HFFc6 (cell line): ENCODE measurements at places on chromosomes 3 and 15. TPM values are rescaled to one million over a fixed set of nuclear protein-coding genes. Genes with fewer than 3 reads are reported as not detected.
A peak's percentile ranks its signal among the peaks of the same experiment; 100 is the strongest.

GRCh38 chr3:73143821-73144237, 82.4 kb downstream of the EBLN2 start:
- no peaks in the 10 kb centered on the region for H3K36me3 ChIP-seq
- DNase-seq, result no peak
- H3K27ac ChIP-seq, result no peak overlapping the region
- H3K27me3 ChIP-seq, result peaks cover 13% of the 10 kb centered on the region
- no peak overlapping the region for H3K4me3 ChIP-seq
- H3K4me1 ChIP-seq, result 0 out of 2 replicates have a peak, but pooled peaks cover 5% of the 10 kb centered on the region

- no peaks in the 10 kb centered on the region for H3K27me3 ChIP-seq
- no peak overlapping the region for H3K27ac ChIP-seq
- no peak for DNase-seq
- no peaks in the 10 kb centered on the region for H3K36me3 ChIP-seq
- no peak overlapping the region for H3K4me3 ChIP-seq
Observed at GRCh38 chr3:458124-458523, 261.6 kb downstream of the CHL1 start.

- peaks cover 6% of the 10 kb centered on the region for H3K27me3 ChIP-seq
- H3K4me1 ChIP-seq, result no peaks in the 10 kb centered on the region
- DNase-seq, result no peak
- no peak overlapping the region for H3K27ac ChIP-seq
- no peaks in the 10 kb centered on the region for H3K36me3 ChIP-seq
- H3K4me3 ChIP-seq, result no peak overlapping the region
Observed at GRCh38 chr3:24258727-24259600, 235.7 kb downstream of the THRB start.

DNA sequence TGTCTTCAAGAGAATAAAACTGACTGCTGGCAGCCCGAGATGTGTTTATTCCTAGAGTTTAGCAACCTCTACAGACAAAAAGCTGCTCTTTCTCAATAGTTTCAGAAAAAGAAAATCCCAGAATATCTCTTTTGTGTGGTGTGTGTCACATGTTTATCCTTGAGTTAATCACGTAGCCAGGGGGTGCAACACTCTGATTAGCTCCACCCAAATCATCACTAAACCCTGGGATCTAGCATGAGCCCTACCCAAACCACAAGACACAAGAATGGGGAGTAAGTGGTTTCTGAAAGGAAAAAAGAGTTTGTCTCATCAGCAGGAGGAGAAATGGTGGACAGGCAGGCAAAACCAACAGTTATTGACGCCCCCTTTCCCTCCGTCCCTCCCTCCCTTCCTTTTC, 78.5 kb upstream of the AGBL1 start:
- H3K36me3 ChIP-seq, result no peaks in the 10 kb centered on the region
- H3K27ac ChIP-seq, result no peak overlapping the region
- no peak for DNase-seq
- H3K4me3 ChIP-seq, result no peak overlapping the region
- H3K27me3 ChIP-seq, result peaks cover 1% of the 10 kb centered on the region

- peak overlapping the region; percentile 98 for H3K27ac ChIP-seq
- peaks cover 11% of the 10 kb centered on the region for H3K36me3 ChIP-seq
- no peak for DNase-seq
Observed at GRCh38 chr3:52091586-52092270, 35.4 kb upstream of the DUSP7 start.

DNA sequence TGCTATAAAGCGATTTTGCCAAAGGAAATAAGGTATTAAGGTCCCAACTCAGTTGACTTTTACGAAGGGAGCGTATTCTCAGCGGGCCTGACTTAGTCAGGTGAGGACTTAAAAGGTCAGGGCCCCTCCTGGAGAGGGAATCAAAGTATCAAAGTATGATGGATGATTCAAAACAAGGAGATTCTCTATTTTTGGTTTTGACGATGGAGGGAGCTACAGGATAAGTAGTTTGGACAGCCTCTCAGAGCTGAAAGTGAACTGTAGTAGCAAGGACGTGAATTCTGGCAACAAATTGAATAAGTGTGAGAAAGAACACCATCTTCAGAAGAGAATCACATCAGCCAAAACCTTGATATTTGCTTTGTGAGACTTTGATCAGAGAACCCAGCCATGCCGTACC, 1186.5 kb downstream of the SI start:
- no peaks in the 10 kb centered on the region for H3K4me1 ChIP-seq
- no peak overlapping the region for H3K4me3 ChIP-seq
- H3K27ac ChIP-seq, result no peak overlapping the region
- DNase-seq, result no peak

GRCh38 chr3:191328962-191329653, at the start of gene CCDC50:
CCDC50 (plus strand) TSS chr3:191329394; CDS start chr3:191329675, 281 bp downstream.
- peaks cover 25% of the 10 kb centered on the region for H3K36me3 ChIP-seq
- H3K4me1 ChIP-seq, result peaks cover 71% of the 10 kb centered on the region
- peak; percentile 66 for DNase-seq
- no peaks in the 10 kb centered on the region for H3K27me3 ChIP-seq

GRCh38 chr3:14077310-14077709, 47.4 kb downstream of the CHCHD4 start:
- H3K4me1 ChIP-seq, result no peaks in the 10 kb centered on the region
- no peaks in the 10 kb centered on the region for H3K36me3 ChIP-seq
- H3K4me3 ChIP-seq, result no peak overlapping the region
- peaks cover 2% of the 10 kb centered on the region for H3K27me3 ChIP-seq
- H3K27ac ChIP-seq, result no peak overlapping the region
- no peak for DNase-seq

DNA sequence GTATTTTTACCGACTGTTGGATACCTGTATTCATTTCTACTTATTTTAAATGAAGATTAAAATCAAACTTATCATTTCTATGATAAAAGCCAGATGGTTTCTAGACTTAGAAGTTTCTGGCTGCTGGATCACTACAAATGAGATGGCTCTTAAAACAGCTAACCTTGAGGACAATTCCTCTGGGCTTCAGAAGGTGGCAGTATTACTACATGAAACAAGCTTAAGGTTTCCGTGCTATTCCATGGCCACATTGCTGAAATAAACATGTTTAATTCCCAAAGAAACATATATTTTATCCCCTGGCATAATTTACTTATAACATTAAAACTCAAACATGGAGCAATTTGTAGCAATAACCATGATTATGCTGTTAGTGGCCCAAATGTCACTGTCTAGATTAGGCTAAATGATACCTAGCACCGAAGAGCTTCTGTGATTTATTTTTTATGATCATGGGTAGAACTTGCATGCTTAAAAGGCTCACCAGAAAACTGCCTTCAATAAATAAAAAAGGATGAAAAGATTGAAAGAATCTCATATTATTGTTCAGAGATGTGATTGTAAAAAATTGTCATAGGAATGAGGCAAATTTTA, 204.0 kb upstream of the NANOGP8 start:
- peaks cover 28% of the 10 kb centered on the region for H3K4me1 ChIP-seq
- peaks cover 2% of the 10 kb centered on the region for H3K27me3 ChIP-seq
- H3K4me3 ChIP-seq, result no peak overlapping the region
- no peak overlapping the region for H3K27ac ChIP-seq

DNA sequence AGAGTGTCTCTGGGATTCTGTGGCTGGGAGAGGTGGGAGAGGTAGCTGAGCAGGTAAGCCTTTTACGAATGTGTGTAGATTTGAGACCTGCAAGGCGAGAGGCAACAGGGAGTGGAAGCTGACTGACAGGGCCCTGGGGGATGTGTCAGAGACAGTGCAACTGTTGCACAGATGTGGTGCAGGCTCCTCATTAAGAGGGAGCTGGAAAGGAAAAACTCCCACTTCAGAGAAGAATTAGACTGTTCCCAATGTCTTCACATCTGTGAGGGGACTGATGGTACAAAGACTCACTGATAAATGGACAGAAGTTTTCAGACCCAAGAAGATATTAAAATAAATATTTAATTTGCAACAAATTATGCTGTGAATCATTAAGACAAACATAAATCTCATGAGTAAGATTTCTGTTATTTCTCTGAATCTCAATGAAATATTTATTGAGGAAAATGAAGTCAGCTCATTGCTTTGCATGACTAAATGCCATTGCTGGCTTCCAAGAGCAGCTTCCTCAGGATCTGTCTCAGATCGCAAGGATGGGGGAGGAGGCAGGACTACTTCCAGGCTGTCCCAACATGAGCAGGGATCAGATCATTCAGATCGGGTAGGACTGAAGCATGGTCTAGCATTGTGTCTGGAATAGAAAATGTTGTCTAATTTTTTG, 127.3 kb upstream of the ROPN1 start:
- H3K27ac ChIP-seq, result peak overlapping the region; percentile 80
- H3K36me3 ChIP-seq, result no peaks in the 10 kb centered on the region; the same call in 1 of the 2 replicates
- H3K4me3 ChIP-seq, result peak overlapping the region; percentile 68
- H3K4me1 ChIP-seq, result peaks cover 51% of the 10 kb centered on the region

DNA sequence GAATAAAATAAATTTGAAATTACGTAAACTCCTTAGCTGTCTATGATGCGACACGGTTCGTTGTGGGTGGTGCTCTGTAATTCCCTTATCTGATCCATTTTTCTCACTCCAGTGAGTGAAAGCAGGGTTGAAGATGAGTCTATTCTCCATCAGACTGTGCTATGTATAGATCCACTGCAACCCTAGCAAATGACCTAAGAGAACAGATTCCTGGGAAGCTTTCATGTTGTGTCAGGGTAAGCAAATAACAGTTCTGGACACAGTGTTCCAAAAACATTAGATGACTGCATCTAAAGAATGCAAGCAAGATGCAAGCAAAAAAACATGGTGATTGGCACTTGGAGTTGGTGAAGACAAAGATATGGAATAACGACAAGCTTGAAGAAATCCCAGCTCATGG, 239.3 kb downstream of the SLC9A9 start:
- H3K27me3 ChIP-seq, result no peaks in the 10 kb centered on the region; the same call in 1 of the 2 replicates
- H3K4me1 ChIP-seq, result no peaks in the 10 kb centered on the region
- no peaks in the 10 kb centered on the region for H3K36me3 ChIP-seq
- no peak overlapping the region for H3K27ac ChIP-seq
- no peak overlapping the region for H3K4me3 ChIP-seq

DNA sequence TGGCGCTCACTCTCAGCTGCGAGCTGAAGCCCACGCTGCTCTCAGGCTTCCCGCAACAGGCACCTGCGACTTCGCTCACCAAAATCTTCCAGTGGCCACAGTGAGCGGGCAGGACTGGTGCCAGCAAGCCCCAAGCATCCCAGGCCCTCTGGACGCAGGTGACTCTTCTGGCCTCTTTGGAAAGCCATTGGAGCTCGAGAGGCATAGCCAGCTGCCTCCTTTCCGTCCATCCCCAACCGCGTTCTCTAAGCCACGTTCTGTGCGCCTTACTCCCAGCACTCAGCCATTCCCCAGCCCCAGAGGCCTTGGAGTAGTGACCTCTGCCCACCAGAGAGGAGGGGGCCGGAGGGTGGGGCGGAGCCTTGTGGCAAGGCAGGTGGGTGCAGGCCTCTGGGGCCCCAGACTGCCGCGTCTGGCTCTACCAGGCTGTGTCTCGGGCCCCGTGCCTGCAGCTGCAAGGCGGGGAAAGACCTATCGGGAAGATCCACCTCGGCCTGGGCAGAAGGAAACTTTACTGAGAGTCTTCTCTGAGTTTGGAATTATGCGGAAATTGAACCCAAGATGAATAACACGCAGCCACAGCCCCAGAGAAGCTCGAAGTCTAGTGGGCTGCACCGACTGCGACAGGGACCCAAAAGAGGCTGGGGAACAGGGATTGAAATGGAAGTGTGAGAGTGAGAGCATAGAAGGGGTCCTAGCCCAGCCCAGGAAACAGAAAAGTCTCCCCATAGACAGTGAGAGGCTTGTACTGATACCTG, 3.6 kb upstream of the SOX14 start:
- no peaks in the 10 kb centered on the region for H3K4me1 ChIP-seq
- H3K27me3 ChIP-seq, result peaks cover 41% of the 10 kb centered on the region
- H3K4me3 ChIP-seq, result no peak overlapping the region
- H3K27ac ChIP-seq, result no peak overlapping the region
- H3K36me3 ChIP-seq, result no peaks in the 10 kb centered on the region

DNA sequence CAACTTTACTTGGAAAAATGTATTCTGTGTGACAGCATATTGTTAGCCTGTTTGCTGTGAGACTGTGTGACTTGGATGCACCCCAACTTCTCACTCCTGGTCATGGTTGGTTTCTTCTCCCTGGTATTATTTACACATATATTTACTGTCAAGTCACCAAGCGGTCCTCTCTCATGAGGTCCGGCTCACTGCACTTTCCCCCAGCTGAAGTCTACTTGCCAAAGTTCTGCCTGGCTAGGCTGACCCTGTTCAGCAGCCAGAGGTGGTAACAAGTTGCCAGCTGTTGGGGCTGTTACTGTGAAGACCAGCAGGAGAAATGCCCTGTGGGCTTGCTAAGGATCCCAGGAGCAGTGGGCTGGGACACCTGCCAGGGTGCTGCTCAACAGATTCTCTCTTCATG, 337.5 kb downstream of the MFSD1 start:
- H3K36me3 ChIP-seq, result no peaks in the 10 kb centered on the region
- no peak overlapping the region for H3K27ac ChIP-seq
- H3K27me3 ChIP-seq, result peaks cover 5% of the 10 kb centered on the region
- no peaks in the 10 kb centered on the region for H3K4me1 ChIP-seq

- H3K4me3 ChIP-seq, result no peak overlapping the region
- no peaks in the 10 kb centered on the region for H3K27me3 ChIP-seq
- H3K27ac ChIP-seq, result no peak overlapping the region
- no peak for DNase-seq
- H3K36me3 ChIP-seq, result no peaks in the 10 kb centered on the region
Observed at GRCh38 chr3:34504775-34505174, 706.3 kb downstream of the PDCD6IP start.

DNA sequence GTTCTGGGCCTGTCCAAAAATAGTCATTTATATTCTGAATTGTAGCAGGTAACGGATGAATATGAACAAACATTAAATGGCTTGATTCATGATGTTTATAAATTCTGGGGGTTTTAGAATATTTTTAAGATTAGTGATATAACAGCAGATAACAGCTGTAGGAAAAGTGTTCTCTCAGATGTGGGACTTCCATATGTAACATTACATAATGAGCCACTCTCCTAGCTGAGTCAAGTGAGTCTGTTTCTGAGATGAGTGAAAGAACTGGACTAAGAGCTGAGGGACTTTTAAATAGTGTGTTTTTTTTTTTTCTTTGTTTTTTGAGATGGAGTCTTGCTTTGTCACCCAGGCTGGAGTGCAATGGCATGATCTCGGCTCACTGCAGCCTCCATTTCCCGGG, 13.9 kb downstream of the YEATS2 start:
- DNase-seq, result no peak
- no peak overlapping the region for H3K27ac ChIP-seq
- H3K36me3 ChIP-seq, result peaks cover 6% of the 10 kb centered on the region; the same call in 1 of the 2 replicates
- no peak overlapping the region for H3K4me3 ChIP-seq
- no peaks in the 10 kb centered on the region for H3K27me3 ChIP-seq

GRCh38 chr15:74400313-74400860, 32.9 kb upstream of the CYP11A1 start:
- peaks cover 94% of the 10 kb centered on the region for H3K4me1 ChIP-seq
- peaks cover 6% of the 10 kb centered on the region for H3K36me3 ChIP-seq
- peak overlapping the region; percentile 51; the same call in 1 of the 2 replicates for H3K4me3 ChIP-seq
- H3K27ac ChIP-seq, result peak overlapping the region; percentile 73

- peaks cover 20% of the 10 kb centered on the region for H3K27me3 ChIP-seq
- no peaks in the 10 kb centered on the region for H3K36me3 ChIP-seq
- peaks cover 4% of the 10 kb centered on the region; the same call in 1 of the 2 replicates for H3K4me1 ChIP-seq
- DNase-seq, result no peak
- H3K4me3 ChIP-seq, result no peak overlapping the region
Observed at GRCh38 chr3:14539384-14539741, 779 bp downstream of the GRIP2 start.

- peaks cover 6% of the 10 kb centered on the region; the same call in 1 of the 2 replicates for H3K4me1 ChIP-seq
- H3K4me3 ChIP-seq, result no peak overlapping the region
- H3K27me3 ChIP-seq, result peaks cover 9% of the 10 kb centered on the region
- H3K27ac ChIP-seq, result no peak overlapping the region
- no peak for DNase-seq
Observed at GRCh38 chr3:15523660-15524417, 2.3 kb upstream of the COLQ start.

The GPR27 gene
- not detected in 3 replicates for total RNA-seq

The GRIP2 gene
- total RNA-seq, result 0.05 TPM in 1 of 3 replicates, not detected in the others

The AADAC gene
- total RNA-seq, result not detected in 3 replicates

The TIGIT gene
- not detected in 3 replicates for total RNA-seq

The ANKDD1A gene
- 1.4 and 1.9 TPM in 2 replicates for total RNA-seq

The FAM240A gene
- not detected in 3 replicates for total RNA-seq

The CHRD gene
- total RNA-seq, result 0.24 to 0.31 TPM (median 0.24 TPM) in 3 replicates

The PLIN1 gene
- not detected in 3 replicates for total RNA-seq

The CHST2 gene
- total RNA-seq, result 3.0 to 4.3 TPM (median 3.3 TPM) in 3 replicates
